ENCODE measurements at places on chromosomes 3 and 15.

- DNase-seq: no peak
Observed at GRCh38 chr3:152718810-152719209, 116.1 kb upstream of the P2RY1 start.

DNA sequence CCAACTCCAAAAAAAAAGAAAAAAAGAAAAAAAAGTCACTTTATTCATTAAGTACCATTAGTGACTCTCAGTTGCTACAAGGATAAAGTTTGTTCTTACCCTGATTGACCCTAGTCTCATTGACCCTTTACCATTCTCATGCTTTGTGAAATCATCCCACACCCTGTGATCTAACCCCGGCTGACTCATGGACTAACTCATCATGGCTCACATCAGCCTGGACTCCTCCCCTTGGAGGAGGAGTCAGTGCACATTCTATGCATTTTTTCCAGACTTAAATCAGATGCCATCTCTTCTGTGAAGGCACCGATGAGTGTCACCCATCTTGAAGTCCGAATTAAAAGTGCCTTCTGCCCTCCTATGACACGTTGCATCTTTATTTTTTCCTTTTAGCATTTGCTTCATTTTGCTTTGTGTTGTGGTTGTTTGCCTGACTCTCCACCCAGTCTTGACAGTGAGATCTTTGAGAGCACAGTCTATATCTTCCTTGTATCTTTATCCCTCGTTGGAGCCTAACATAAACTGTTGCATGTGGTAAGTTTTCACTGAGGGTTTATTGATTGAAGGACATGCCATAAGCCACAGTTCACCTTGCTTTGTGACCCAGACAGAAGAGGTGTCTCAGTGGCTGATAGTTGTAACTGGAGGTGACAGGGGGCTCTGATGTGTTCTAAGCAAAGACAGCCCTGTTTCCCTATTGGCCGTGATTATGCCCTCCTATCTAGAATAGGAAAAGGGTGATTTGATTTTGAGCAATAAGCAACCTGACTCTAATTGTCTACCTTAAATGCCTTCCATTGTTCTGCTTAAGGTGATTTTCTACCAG lies 72.1 kb downstream of the IL1RAP start:
- peak; percentile 36 for DNase-seq

- no peak for DNase-seq
Observed at GRCh38 chr15:31256378-31257265, 70.0 kb upstream of the KLF13 start.

- DNase-seq: no peak
Observed at GRCh38 chr15:25789616-25789999, 73.5 kb downstream of the ATP10A start.

Data from stimulated activated CD8-positive, alpha-beta memory T cell treated with anti-CD3 and anti-CD28 coated beads, Interleukin-15, amount 100 ng/mL, for 48 hours (primary cell).